ENCODE measurements at places on chromosomes 6 and 20.

DNA sequence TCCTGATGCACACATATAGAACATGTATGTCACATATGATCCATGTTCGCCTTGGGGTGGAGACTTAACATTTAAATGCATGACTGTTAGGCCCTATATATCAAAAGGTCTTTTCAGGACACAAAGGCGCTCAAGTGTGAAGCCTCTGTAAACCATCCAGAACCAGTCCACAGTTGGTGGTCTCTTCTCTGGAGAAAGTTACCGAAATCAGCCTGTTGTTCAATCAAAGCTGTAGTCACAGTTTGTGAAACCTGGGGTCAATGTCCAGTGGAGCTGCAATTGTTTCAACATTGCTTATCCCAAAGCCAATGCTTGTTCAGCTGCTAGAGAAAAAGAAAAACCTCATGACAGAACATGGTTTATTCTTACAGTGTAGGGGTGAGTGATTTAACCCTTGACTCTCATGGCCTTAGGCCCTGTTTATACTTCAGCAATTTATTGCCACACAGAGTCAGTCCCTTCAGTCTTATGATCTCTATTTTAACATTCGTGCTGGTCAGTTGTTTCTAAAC lies 193.6 kb upstream of the CST7 start:
- DNase-seq: no peak

DNA sequence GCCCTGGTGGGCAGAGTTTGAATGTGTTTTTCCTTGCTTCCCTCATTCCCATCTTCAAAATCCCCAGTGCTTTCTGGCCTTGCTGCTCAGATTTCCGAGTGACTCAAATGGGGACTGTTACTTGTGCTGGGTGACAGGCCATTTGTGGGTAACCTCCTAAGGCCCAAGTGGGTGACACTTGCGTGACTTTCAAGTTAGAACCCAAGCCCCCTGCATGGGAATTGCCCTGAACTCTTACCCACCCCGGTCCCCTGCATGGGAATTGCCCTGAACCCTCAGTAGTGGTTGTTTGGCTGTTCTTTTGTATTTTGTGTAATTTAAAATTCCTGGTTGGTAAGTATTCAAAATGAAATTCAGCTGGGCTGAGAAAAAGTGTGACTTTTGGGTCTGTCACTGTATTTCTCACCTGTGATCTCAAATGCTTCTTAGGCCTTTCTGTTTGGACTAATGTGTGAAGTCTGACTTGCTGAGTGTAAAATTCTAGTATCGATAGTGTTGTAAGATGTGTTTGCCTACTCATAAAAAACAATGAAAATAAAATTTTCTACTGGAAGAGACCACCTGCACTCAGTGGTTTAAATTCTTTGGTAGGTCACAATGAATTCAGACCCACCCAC lies 12.4 kb upstream of the RBM38 start:
- DNase-seq: no peak

- peak; percentile 39 for DNase-seq
Measured at GRCh38 chr20:3420211-3420707, 12.8 kb upstream of the DNAAF9 start.

GRCh38 chr20:1876975-1877608 lies 18.1 kb upstream of the SIRPA start:
- DNase-seq: peak; percentile 81

DNA sequence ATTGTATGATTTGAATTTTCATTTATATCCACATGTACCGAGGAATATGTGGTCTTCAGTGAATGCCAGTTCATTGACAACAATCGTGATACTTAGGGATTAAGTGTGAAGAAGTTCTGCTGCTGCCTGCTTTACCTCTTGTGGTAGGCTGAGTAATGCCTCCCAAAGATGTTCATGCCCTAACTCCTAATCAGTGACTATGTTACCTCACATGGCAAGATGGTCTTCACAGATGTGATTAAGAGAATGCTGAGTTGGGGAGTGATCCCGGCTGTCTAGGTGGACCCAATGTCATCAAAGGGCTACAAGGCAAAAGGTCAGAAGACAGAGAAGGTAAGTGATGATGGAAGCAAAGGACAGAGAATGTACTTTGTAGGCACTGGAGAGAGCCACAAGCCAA lies 181.0 kb downstream of the FOXC1 start:
- no peak for DNase-seq

DNA sequence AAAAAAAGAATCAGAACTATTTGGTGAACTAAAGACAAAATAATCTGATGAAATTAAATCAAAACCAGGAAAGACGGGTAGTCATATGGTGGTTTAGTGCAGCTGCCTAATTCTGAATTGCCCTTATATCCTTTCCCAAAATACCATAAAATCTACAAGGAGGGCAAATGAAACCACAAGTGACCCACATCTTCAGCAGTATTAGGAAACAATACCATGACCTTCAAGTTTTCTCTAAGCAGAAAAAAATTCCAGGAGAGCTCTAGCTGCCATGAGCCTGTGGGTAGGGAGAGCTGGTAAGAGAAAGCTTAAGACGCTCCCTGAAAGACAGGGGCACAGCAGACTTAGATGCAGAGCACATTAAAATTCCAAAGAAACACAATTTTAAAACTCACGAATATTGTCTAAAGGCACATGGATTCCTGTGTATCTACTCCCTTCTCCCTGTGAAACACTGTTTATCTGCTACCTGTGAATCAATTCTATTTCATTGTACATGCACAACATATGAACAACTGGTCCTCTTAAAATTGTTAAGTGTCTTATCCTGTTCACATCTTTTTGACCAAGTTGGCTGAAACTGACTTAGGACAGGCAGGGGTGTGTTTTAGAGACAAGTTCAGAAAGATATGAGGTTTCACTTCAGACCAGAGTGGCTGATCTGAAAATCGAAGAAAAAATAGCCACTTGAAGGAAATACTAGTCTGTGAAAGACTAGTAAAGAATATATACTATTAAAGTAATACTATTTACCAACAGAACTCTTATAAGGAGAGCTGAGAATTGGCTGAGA lies 153.6 kb upstream of the SHLD1 start:
- no peak for DNase-seq

DNA sequence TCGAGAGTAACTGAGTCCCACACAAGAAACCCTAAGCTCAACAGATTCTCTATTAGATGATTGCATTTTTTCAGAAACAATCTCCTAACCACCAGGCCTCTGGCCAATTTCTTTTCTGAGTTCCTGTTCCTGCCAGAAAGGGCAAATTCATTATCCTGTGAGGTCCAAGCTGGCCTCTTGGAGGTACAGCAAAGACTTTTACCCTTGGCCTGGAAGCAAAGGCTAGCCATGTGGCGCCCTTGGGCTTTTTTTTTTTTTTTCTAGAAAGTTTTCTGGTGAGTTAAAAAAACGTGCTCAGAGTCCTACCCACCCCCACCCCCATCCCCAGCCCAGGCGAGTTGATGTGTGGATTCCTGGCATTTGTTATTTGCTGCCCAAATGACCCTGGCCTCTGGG lies 59.0 kb upstream of the EEF1A1 start:
- peak; percentile 78 for DNase-seq

Data from AG08395 (cell line).